Caco-2 (cell line): ENCODE measurements at places on chromosomes 11 and 22.

DNA sequence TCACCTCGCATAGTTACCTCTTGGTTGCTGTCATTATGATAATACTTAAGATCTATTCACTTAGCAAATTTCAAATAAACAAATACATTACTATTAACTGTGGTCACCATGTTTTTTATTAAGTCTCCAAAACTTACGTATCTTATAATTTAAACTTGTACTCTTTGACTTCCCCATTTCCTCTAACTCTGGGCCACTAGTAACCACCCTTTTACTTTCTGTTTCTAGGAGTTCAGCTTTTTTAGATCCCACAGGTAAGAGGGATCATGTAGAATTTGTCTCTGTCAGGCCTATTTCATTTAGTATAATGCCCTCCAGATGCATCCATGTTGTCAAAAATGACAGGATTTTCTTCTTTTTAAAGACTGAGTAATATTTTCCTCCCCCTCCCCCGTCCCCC, 212.4 kb upstream of the C11orf87 start:
- no peak for DNase-seq

DNA sequence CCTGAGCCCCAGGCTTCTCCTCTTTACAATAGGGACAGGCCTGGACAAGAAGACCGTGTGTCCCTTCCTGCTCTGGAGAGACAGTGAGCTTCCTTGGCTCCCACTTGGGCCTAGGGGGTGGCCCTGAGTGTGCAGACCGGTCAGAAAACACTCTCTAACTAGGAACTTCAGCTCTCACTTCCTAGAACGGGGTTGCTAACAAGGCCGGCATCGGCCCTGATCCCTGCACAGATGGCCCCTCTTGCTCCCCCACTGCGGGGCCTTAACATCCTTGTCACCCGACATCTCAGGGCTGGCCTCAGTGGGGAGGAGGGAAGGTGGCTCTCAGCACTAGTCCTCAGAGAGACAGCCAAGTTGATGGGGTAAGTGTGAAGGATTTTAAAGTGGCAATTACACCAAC, 406.9 kb downstream of the CTTN start:
- DNase-seq = no peak

GRCh38 chr22:21728270-21728669, 7.3 kb downstream of the YPEL1 start:
- DNase-seq = no peak

DNA sequence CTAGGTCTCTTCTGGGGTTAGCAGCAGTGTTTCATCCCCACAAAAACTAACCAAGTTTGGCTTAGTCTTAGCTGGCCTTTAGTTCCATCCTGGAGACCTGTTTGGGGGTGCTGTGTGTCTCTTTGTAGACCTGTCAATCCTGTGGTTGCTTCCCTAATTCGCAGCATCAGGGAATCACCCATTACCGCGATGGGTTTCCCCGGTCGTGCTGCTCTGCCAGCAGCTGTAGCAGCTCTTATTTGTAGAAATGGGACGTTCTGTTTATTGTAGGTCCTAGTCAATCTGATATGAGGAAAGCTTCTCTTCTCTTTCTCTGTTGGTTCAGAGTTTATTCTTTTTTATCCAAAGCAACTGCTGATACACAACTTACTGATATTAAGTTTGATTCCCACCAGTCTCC, 91.6 kb downstream of the CECR2 start:
- DNase-seq = no peak

GRCh38 chr11:118883004-118883367, 706 bp upstream of the CXCR5 start:
- DNase-seq = no peak

- peak; percentile 47 for DNase-seq
Measured at GRCh38 chr11:43278193-43278956, 33.4 kb upstream of the API5 start.

DNA sequence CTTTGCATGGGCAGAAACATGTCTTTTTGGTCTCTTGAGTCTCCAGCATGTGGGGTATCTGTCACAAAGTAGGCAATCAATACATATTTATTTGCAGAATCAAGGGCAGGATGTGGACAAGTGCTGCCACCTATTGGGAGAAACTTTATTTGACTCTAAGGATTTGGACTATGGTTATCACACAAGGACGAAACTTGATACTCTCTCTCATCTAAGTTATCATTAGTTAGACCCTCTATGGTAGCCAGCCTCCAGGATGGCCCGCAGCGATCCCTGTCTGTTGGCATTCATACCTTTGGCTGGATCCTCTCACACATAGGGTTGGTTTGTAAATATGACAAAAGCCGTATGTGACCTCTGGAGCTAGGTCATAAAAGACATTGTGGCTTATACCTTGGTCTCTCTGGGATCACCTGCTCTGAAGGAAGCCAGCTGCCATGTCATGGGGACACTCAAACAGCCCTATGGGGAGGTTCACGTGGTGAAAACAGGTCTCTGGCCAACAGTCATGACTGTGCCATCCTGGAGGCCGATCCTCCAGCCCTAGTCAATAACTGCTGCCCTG, 1.1 kb upstream of the FBXO7 start:
- no peak for DNase-seq

DNA sequence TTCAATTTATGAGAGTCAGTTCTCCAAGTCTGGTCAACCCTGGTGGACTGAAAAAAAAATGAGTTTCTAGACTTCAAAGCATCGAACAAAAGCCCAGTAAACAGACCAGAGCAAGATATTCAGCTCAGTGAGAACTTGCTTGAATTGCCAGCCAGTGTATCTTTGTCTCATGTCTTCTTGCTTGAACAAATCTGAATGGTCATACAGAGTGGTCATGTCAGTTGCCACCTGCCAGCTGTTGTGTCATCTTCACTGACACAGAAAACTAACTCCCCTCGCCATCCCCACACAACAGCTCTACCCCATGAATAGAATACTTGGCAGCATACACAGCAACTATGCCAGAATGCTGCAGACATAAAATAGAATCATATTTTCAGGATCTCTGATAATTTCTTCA, 27.5 kb upstream of the CALCB start:
- no peak for DNase-seq

- DNase-seq = no peak
Measured at GRCh38 chr22:24994070-24994763, 41.7 kb downstream of the KIAA1671 start.

DNA sequence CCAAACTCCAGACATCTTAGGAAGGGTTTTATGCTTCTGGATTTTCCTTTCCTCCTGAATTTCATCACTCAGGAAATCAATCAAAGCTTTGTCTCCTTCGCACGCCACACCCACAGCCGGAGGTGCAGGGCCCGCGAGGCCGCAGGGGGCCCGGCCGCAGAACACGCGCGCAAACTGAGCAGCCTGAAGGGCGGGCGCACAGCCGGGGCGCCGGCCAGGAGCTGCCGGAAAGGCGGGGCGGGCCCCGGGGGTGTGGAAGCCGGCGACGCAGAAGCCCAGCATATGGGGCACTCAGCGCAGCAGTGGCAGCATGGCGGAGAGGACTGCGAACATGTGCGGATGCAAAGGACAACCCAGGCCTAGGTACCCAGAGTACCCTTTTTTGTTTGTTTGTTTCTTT, 33.1 kb upstream of the SPTBN2 start:
- DNase-seq = no peak

- no peak for DNase-seq
Measured at GRCh38 chr22:49783036-49783746, 44.5 kb downstream of the BRD1 start.

DNA sequence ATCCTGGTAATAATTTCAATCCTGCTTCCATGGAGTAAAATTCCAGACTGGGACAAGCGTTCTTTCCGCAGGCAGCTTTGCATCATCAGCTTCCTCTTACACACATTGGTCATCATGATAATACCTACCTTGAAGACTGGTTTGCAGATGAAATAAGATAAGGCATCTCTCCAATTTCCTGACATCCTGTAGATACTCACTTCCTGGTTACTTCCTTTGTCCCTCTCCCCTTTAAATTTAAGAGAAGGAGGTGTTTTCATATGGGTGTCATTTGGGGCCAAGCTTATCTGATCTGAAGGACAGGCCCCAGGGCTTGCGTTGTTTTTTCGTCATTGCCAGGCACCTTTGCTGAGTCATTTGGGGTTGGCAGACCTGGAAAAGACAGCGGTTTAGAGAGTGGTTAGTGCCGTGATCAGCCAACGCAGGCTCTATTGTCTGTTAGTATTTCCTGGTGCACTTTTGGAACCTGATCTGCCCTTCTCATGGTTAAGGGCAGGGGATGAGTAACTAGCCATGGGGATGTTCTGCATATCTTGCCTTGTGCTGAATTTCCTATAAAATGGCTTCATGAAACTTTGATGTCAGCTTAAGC, 24.1 kb downstream of the GRAMD1B start:
- no peak for DNase-seq

DNA sequence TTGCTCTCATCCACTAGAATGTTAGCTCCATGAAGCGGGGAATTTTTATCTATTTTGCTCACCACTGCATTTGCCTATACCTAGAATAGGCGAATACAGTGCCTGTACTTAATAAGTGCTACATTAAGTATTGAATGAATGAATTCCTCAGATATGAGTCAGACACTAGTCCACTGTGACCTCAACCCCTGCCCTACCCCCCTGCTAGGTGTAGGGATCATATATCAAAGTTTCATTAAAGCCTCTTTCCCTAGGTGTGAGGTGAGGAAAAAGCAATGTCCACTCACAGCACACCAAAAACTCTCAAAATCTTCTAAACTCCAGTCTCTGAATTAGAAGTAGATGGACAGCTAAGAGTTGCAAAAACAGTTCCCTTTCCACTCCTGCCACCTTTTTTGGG, 9.8 kb upstream of the PSMA1 start:
- peak; percentile 6 for DNase-seq

- no peak for DNase-seq
Measured at GRCh38 chr11:111526501-111526900, 11.9 kb downstream of the HOATZ start.

DNA sequence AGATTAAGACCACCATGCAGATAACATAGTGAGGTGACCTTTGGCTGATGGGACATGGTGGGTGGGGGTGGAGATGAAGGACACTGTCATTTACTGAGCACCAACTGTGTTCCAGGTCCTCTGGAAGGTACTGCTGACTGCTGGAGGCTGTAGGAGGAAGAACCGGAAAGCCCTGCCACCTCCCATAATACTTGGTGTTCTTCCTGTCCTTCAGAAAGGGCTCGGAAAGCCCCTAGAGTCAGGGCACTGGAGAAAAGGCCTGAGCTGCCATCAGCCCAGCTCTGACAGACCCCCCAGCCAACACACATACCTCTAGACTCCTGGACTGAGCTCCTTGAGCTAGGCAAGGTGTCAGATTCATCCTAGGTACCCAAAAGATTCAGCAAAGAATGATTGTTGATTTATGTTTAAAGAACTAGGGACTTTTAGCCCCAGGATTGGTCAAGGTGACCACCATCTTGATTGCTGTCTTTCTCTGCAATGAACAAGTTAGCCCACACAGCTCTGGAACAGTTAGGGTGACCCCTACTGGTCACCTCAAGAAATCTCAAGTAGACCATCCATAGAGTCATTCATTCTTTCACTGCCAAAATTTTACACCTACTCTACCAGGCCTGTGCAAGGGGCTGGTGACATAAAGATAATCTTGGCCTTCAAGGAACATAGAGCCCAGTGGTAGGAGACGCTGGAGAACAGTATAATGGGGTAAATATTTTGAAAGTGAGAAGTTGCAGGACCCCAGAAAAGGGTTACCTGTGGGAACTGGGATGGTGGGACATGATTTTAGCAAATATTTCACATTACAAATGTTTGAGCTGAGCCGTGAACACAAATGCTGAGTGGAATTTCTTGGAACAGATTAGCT, 39.4 kb downstream of the IRAG1 start:
- DNase-seq = no peak

- no peak for DNase-seq
Measured at GRCh38 chr11:2209900-2210321, 38.3 kb upstream of the TH start.

DNA sequence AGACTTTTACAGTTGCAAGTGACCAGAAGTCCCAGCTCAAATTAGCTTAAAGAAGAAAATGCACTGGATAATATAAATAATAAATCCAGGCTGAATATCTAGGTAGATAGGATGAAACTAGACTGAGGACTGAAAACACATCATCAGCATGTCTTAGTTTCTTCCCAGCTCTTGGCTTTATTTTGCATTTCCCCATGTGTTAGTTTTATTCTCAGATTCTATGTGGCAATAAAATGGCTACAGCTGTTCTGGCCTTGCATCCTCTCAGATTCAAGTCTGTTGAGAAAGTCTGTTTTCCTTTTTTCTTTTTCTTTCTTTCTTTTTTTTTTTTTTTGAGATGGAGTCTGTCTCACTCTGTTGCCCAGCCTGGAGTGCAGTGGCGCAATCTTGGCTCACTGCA, 22.6 kb upstream of the CAT start:
- DNase-seq = no peak

GRCh38 chr11:85665733-85666132, 804 bp upstream of the CREBZF start:
- DNase-seq = no peak

DNA sequence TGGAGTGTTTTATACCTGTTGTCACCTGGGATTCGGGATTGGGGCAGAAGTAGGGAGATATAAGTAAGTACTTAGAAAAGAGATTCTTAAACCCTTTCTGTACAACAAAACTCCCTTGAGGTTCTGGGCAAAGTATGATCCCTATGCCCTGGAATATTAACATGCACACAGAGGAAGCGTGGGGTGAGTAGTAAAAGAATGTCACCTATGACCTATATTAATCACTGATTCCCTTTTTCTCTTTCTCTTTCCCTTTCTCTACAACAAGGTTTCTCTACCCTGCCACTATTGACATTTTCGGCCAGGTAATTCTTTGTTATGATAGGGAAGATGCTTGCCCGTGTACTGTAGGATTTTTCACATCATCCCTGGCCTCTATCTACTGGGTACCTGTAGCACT, 209.7 kb upstream of the PLET1 start:
- no peak for DNase-seq

- no peak for DNase-seq
Measured at GRCh38 chr22:43244803-43245527, 58.0 kb upstream of the TTLL12 start.

GRCh38 chr11:94948070-94948617, 25.2 kb downstream of the CWC15 start:
- DNase-seq = no peak

DNA sequence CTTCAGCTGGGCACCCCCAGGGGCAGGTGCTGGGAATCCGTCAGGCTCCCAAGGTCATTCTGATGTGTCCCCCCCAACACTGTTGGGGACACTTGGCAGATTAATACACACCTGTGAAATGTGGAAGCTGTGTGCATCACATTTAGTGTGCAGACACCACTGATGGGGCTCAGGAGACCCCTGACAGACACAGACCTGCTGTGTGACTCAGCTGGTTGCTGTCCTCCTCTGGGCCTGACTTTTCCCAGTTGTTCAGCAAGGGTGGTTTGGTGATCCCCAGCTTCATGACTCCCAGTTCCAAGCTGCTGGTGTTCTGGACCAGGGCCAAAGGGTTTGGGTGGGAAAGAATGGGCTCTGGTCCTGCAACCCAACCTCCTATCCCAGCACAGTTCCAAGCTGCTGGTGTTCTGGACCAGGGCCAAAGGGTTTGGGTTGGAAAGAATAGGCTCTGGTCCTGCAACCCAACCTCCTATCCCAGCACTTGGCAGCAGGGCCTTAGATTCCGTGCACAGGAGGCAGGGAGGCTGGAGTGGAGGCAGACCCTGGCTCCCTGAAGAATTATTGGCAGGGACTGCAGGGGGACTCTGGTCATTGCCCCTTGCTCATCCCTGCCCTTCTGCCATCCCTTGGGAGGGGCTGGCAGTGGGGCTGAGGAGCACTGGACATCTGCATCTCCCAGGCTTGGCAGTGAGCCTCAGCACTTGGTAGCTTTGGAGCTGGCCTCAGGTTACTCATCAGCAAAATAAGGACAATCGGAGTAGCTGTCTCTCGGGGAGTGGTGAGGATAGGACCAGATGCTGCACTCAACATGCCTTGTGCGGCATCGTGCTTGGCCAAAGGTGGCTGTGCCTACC, 8.4 kb upstream of the OMP start:
- no peak for DNase-seq
